Stimulated activated CD4-positive, alpha-beta T cell treated with anti-CD3 and anti-CD28 coated beads, Interleukin-4, amount 100 ng/mL, for 48 hours (primary cell): ENCODE measurements at places on chromosomes 2 and 18.
A peak's percentile ranks its signal among the peaks of the same experiment; 100 is the strongest.

DNA sequence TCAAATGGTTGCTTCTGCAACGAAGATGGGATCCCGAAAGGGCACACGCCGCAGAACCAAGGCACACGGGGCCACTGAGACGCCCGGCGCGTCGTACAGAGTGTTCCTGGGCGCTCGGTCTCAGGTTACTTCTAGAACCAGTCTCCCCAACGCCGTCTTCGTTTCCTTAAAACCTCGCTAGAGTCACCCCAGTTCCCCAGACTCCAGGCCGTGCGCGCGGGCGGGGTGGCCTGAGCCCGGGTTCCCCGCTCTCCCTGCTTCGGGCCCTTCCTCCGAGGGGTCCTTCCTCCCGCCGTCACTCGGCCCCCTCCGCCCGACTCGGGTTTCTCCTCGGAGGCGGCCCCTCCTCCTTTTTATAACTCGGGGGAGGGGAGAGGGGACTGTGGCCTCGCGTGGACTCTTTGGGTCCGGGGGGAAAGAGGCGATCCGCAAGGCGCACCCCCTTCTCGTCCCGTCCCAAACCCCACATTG, 774 bp upstream of the FZD7 start:
- peak; percentile 19 for DNase-seq

- DNase-seq: no peak
Measured at GRCh38 chr2:23859983-23860382, 66.9 kb downstream of the ATAD2B start.

DNA sequence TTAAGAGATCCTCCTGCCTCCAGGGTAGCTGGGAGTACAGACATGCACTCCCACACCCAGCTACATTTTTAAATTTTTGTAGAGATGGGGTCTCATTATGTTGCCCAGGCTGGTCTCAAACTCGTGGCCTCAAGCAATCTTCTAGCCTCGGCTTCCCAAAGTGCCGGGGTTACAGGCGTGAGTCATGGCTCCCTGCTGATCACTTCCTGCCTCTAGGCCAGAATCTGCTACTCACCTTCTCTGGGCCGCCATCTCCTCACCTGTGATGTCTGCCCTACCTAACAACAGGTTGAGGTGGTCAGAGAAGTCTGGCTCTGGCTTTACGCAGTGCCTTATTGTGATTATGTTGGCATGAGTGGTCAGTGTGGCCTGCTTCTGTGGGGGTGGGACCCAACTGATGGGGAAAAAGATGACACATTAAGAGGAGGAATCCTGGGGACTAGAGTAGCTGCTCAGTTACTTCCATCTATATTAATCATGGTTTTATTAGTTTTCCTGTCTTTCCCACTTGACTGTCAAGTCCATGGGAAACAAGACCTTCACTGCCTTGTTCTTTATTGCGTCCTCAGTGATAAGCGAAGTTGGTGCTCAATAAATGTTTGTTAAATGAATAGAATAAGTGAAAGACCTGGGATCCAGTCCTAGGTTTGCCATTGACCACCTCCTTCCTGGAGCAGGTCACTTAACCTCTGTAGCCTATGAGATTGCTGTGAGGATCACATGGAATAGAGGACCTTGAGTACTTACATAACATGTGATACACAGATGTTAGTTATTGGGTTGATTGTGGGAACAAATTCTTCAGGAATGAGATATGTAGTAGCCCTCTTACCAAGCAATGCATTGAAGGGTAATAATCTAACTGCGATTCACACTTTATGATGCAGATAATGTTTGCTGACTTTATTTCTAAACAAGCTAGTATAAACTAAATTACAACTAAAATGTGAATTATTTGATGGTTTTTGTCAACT, 15.7 kb downstream of the KCTD1 start:
- no peak for DNase-seq

DNA sequence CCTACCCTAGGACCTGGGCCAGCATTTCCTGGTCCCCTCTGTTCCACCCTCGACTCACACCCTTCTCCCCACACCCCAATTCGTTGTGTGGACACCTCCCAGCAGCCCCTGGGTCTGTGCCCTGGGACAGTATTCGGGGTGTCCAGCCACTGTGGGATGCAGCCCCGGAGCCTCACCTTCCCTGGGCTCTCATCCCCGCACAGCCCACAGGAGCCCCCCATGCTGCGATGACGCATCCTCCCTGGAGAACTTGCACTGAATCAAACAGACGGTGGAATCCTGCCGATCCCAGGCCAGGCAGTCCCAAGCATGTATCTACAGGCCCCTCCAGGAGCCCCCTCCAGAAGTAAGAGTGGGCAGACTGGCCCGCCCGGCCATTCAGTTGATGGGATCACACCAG, 9.7 kb downstream of the ITM2C start:
- no peak for DNase-seq

DNA sequence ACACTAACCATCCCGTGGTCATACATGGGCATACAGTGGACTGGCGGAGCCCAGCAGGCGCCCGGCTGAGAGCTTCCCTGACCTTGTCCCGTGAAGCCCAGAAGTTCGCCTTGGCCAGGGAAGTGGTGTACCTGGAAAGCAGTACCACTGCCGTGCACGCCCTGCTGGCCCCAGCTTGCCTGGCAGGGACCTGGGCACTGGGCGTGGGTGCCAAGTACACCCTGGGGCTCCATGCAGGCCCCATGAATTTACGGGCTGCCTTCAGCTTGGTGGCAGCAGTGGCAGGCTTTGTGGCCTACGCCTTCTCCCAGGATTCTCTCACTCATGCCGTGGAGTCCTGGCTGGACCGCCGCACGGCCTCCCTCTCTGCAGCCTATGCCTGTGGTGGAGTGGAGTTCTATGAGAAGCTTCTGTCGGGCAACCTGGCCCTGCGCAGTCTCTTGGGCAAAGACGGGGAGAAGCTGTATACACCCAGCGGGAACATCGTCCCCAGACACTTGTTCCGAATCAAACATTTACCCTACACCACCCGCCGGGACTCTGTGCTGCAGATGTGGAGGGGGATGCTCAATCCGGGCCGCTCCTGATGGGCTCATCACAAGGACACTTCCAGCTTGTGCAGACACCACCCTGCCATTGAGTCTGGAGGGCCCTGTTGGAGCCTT, 2.3 kb downstream of the TMEM177 start:
- no peak for DNase-seq

- no peak for DNase-seq
Measured at GRCh38 chr18:26503382-26503781, 45.0 kb downstream of the KCTD1 start.

DNA sequence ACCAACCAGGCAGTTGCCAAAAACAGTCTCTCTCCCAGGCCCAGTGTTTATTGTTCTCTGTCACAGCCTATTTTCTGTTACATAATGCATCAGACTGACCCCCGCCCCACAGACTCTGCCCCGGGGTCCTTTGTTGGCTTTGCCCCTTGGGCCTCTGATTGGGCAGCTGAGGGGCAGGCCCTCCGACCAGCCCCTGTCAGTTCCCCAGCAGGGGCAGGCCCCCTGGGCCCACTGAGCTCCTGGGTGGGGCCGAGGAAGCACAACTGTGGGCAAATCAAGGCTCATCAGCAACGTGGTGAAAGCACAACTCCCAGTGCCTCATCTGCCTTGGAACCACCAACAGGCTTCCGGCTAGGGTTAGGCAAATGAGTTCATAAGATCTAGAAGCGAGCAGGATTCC, 160.1 kb upstream of the MYCN start:
- DNase-seq: no peak

GRCh38 chr2:69717186-69717585, 24.7 kb upstream of the ANXA4 start:
- DNase-seq: no peak
